ENCODE measurements at places on chromosomes 13 and 19. TPM values are rescaled to one million over a fixed set of nuclear protein-coding genes. Genes with fewer than 3 reads are reported as not detected.

The GPC5 gene
- 0.11 TPM for total RNA-seq

The INAFM1 gene
- total RNA-seq, result 0.51 TPM

The PRODH2 gene
- total RNA-seq, result not detected

The PCP2 gene
- not detected for total RNA-seq

The IZUMO4 gene
- total RNA-seq, result 1.2 TPM

The FGF9 gene
- not detected for total RNA-seq

GRCh38 chr19:19185853-19186740 is 5.9 kb downstream of the BORCS8 start:
- DNase-seq, result peak; percentile 38

- no peak for DNase-seq
Observed at GRCh38 chr19:16380943-16381755, 56.5 kb downstream of the KLF2 start.

DNA sequence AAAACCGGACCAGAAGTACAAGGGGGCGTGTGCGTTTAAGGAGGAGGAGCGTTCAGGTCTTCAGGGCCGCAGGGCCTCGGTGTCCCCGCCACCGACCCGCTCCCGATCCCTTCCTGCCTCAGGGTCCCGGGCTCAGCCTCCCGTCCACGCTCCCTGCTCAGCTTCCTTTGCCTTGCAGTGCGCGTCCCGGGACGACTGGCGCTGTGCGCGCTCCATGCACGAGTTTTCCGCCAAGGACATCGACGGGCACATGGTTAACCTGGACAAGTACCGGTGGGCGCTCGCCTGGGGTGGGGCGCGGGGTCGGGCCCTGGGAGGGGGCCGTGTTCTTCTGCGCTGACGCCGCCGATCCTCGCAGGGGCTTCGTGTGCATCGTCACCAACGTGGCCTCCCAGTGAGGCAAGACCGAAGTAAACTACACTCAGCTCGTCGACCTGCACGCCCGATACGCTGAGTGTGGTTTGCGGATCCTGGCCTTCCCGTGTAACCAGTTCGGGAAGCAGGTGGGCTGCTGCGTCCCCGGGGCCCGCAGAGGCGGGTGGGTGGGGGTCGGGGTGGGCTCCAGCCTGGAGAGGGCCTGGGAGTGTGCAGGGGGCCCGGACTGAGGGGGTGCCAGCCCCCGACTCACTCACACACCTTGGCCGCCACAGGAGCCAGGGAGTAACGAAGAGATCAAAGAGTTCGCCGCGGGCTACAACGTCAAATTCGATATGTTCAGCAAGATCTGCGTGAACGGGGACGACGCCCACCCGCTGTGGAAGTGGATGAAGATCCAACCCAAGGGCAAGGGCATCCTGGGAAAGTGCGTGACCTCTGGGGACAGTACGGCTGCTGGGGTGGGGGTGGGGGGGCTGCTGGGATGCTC is 1.4 kb downstream of the GPX4 start:
- no peak for DNase-seq

- DNase-seq, result peak; percentile 92
Observed at GRCh38 chr13:113856716-113857065, 7.2 kb downstream of the GAS6 start.

GRCh38 chr13:70809588-70809987 is 701.3 kb upstream of the KLHL1 start:
- DNase-seq, result no peak

- no peak for DNase-seq
Observed at GRCh38 chr13:48647625-48648024, 6.1 kb upstream of the CYSLTR2 start.

GRCh38 chr19:8615813-8616596 is 5.5 kb upstream of the ADAMTS10 start:
- peak; percentile 38 for DNase-seq

GRCh38 chr13:48334534-48335127 is 31.1 kb downstream of the RB1 start:
- DNase-seq, result peak; percentile 29

Data from LHCN-M2 (cell line).